ENCODE measurements at places on chromosomes 12 and 14.

- DNase-seq, result no peak
Observed at GRCh38 chr14:55897031-55897430, 221.2 kb upstream of the PELI2 start.

- DNase-seq, result no peak
Observed at GRCh38 chr14:33019346-33019745, 80.7 kb downstream of the NPAS3 start.

DNA sequence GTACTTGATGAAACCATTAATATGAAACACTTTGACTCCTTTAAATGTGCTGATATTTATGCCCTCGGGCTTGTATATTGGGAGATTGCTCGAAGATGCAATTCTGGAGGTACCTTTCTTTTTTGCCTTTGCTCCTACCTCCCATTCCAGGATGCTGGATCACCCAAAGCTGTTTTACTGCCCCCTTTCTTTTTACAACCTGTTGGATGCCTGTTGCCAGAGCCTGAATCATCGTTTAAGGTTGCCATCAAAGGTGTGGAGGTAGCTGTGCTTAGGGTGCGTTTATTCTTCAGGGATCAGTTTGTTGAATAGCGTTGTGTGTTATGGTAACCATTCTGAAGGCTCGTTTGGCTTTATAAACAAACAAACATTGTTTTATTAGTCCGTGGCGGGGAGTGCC lies 19.9 kb upstream of the TAMALIN start:
- DNase-seq, result no peak

- no peak for DNase-seq
Observed at GRCh38 chr14:95206534-95206933, 49.2 kb upstream of the DICER1 start.

DNA sequence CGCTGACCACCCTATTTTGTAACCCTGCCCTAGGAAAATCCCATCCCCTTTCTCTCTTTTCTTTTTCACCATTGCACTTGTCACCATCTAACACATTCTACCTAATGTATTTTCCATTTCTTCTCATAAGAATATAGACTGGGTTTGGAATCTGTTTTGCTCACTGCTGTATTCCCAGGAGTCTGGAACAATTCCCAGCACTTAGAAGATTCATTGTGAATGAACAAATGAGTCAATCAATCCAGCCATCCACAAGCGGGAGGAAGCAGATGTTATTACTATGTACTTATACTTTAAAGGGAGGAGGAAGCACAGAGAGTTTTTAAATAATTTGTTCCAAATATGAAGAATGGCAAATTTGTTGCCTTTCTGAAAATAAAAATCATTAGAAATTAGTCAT lies 142.1 kb downstream of the KIF21A start:
- no peak for DNase-seq

- DNase-seq, result peak; percentile 40
Observed at GRCh38 chr12:34033628-34034296, 11.5 kb downstream of the ALG10 start.

DNA sequence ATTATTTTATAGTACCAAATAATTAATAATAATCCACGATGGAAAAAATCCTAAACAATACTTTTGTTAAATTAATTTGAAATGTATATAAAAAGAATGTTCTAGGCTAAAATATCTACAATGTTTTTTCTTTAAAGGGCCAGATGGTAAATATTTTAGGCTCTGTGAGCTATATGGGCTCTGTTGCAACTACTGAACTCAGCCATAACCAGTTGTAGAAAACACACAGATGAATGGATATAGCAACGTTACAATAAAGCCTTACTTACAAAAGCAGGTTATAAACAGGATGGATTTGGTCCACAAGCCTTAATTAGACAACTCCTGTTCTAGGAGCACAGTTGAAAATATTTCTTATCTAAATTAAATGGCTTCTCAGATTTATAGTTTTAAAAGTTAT lies 245.2 kb downstream of the KCNC2 start:
- no peak for DNase-seq

- peak; percentile 16 for DNase-seq
Observed at GRCh38 chr12:52455821-52456220, 3.9 kb upstream of the KRT6B start.

DNA sequence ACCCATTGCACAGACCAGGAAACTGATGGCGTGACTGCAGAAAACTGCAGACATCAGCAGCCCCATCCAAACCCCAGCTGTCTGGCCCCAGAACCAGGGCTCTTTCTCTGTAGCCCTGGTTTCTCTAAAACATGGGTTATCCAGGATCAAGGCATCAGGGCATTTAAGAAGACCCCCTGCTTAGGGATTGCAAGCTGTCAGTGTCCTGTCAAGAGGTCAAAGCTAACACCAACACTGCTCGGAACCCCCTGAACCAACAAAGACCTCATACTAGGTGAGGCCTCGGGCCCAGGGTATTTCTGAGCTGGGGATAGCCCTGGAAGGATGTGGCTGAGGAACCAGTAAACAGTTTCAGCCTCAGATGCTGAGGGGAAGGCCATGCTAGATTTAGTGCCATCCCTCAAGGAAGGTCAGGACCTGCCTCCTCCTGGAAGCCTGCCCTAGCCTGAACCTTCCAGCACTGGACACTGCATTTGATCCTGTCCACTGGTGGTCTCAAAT lies 39.2 kb downstream of the BCL11B start:
- DNase-seq, result no peak

- no peak for DNase-seq
Observed at GRCh38 chr12:48938805-48939204, 13.5 kb upstream of the FKBP11 start.

DNA sequence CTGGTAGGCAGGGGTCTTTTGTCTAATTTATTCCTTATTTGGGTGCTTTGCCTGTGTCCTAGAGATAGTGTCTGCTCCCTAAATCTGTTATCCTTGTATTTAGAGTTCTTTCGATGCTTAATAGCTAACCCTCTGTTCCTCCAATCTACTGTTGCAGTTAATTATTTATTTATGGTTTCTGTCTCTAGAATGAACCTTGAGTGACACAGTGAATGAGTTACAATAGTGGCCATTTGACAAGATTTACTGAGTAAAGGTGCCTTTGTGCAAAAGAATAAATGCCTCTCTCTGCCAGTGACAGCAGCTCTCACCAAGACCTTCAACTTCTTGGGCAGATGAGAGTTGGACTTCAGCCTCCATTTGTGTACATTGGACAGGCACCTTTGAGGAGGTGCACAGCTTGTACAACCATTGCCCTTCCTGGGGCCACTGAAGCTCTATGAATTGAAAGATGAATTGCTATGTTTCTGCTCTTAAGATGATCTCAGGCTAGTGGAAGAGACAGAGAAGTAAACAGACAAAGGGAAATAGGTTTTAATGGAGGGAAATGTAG lies 165.9 kb downstream of the DERA start:
- DNase-seq, result no peak

- no peak for DNase-seq
Observed at GRCh38 chr12:66590275-66590985, 88.4 kb downstream of the GRIP1 start.

- no peak for DNase-seq
Observed at GRCh38 chr12:109476807-109477184, 304 bp downstream of the KCTD10 start.

GRCh38 chr14:68783408-68784225 lies 9.2 kb downstream of the ZFP36L1 start:
- DNase-seq, result no peak

DNA sequence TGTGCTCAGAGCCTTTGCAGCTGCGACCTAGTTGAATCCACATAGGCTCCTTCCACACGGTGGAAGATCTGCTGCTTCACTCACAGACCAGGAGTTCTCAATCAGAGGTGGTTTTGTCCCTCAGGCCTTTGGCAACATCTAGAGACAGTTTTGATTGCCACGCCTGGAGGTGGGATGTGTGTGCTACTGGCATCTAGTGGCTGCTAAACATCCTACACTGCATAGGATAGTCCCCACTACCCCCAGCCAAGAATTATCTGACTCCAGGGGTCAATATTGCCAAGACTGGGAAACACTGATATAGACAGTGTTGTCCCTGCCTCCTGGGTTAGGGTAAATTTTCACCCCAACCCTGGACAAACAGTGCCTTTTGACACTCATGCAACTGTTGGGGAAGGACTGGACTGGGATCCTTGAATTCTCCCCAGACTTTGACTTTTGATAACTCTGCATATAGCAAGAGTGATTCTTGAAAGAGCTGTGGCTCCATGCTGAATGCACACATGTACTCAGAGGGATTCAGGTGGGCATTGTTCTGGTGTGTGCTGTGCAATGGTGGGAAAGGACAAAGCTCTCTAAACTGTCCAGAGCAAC lies 39.8 kb downstream of the BAZ2A start:
- peak; percentile 24 for DNase-seq

DNA sequence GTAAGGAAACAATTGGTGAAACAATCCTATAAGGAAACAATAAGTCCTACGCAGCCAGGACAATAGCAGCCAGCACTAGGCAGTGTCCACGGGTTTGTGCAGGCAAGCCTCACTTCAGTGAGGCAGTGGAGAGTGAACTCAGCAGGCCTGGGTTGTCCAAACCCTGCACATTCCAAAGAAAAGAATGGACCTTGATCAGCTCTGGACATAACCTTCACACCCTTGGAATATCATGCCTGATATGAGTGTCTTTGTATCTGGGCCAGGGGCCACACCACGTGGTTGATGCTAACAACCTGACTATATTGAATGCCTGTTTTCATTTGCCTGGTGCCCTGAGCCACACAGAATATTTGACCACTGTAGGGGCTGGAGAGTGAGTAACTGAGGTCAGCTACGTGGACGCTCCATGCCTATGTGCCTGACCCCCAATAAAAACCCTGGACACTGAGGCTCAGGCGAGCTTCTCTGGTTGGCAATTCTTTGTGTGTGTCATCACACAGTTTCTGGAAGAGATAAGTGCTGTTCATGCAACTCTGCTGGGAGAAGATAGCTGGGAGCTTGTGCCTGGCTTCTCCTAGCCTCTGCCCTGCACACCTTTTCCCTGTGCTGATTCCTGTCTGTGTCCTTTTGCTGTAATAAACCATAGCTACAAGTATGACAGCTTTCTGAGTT lies 81.4 kb upstream of the NCOR2 start:
- no peak for DNase-seq

- DNase-seq, result peak; percentile 2
Observed at GRCh38 chr12:26150736-26151450, 26.1 kb upstream of the BHLHE41 start.

GRCh38 chr12:13628067-13628466 lies 353.3 kb downstream of the GRIN2B start:
- no peak for DNase-seq
